ENCODE measurements at places on chromosomes 12 and 14. TPM values are rescaled to one million over a fixed set of nuclear protein-coding genes. Genes with fewer than 3 reads are reported as not detected.

Gene RNASE3
- not detected for total RNA-seq

Gene LMNTD1
- total RNA-seq, result not detected

Gene CACNA1C
- 0.07 TPM for total RNA-seq

Gene THAP2
- total RNA-seq, result 5.7 TPM

Gene NRDE2
- total RNA-seq, result 22.8 TPM

Gene MYG1
- 104 TPM for total RNA-seq

Gene ACSS3
- total RNA-seq, result not detected

Gene CATSPERB
- total RNA-seq, result 0.30 TPM

Gene REP15
- total RNA-seq, result 0.77 TPM

- DNase-seq, result no peak
Observed at GRCh38 chr14:55094292-55095157, 34.5 kb upstream of the LGALS3 start.

DNA sequence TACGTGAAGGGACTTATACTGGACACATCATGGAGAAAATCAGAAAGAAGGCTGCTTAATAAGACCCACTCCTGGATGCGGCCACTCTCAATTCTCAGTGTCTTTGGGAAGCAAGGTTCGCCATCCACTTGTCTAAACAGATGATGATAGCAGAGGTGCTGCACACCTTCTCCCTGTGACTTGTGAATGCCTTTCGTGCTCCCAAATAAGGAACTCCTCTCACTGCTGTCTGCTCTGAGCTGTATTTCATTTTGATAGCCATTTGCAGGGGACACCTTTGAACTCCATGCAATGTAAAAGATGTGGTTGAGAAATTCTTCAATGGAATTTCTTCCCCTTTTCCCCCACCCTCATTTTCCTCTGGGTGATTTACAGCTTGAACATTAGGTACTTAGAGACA is 11.6 kb downstream of the RMST start:
- DNase-seq, result no peak

- no peak for DNase-seq
Observed at GRCh38 chr12:40569626-40570179, 122.5 kb upstream of the CNTN1 start.

- no peak for DNase-seq
Observed at GRCh38 chr12:65430571-65431306, 152.3 kb downstream of the MSRB3 start.

- DNase-seq, result no peak
Observed at GRCh38 chr12:107435072-107435471, 250.5 kb upstream of the PWP1 start.

DNA sequence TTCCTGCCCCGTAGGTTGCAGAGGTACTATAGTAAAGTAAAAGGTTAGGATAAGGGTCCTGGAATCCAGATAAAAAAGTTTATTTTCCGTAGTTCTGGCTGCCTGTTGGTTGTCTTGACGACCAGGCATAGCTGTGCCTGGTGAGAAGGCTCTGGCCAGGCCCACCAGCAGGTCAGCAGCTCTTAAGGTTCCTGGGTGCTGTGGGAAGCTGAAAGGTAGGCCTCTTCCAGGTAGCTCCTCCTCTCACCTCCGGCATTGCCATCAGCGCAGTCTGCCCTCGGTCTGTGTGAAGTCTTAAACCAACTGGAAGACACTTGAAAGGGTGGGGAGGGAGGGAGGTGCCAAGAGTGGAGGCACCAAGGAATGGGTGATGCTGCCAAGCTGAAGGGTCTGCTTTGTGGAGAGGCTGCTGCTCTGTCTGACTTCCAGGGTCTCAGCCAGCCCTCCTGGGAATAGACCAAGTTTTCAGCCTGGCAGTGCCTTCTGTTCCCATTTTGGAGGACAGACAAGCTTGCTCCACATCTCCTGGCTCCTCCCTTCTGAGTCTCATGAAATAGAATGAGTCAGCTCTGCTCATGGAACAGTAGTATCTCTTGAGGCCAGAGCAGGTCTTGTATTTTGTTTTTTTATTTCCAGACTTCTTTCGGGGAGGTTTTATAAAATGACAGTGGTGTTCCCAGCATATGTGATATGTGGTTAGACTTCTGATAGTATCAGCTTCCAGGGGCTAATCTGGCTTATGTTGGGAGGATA is 5.2 kb upstream of the ACADS start:
- DNase-seq, result no peak

GRCh38 chr12:21144309-21144708 is 13.3 kb downstream of the SLCO1B1 start:
- no peak for DNase-seq

GRCh38 chr14:60648934-60649874 is at the start of gene SIX1:
SIX1 (minus strand) TSS chr14:60649477; CDS start chr14:60649189, 288 bp downstream.
- DNase-seq, result peak; percentile 80

DNA sequence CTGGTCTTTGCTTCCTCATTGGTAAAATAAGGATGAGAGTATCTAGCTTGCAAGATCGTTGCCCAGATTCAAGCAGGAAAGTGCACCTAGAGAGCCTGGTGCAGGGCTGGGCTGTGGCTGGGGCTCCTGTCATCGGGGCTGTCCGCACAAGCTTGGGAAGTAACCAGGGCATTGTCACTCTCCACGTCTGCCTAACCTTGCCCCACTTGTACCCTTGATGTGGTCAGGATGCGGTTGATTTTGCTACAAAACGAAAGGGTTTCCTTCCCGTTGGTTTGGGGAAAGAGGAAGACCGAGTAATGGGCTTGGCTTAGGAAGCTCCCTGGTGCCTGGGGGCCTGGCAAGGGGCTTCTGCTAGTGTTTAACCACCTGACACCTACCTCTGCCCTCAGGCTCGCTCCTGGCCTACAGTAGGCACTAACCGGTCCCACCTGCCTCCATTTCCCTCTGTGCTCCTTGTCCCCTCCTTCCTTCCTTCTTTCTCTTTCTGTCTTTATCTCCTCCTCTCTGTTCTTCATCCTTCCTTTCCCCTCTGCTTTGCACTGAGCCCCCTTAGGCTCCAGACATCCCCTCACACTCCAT is 21.8 kb downstream of the MVK start:
- peak; percentile 85 for DNase-seq

- DNase-seq, result peak; percentile 82
Observed at GRCh38 chr14:98210045-98210672, 1061.8 kb downstream of the BCL11B start.

- no peak for DNase-seq
Observed at GRCh38 chr12:21697904-21698630, 40.4 kb upstream of the LDHB start.

- no peak for DNase-seq
Observed at GRCh38 chr14:100698666-100699448, 27.8 kb upstream of the DLK1 start.

DNA sequence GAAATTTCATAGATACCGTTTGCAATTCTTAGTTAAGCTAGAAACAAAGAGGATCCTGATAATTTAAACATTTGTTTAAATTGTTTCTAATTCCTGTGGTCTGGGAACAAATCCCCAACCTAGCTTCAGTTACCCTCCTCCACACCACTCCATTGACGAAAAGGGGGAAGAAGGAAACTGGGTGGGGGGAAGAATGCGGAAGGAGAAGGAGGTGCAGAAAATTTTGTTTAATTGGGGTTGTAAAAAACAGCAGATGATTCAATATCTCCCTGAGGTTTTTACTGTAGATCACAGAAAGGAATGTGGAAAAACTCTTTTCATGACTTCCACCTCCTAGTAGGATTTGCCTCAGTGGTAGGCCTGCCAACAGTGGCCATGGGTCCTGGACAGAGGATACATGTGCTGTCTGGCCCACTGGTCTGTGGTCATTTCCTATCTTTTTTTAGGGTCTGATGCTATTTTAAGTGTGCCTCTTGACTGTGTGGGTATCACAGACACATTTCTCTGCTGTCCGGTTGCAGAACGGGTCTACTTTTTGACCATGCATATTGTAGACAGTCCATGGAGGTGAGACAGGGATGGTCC is 122.9 kb upstream of the PCED1B start:
- DNase-seq, result no peak

- DNase-seq, result peak; percentile 80
Observed at GRCh38 chr12:120006258-120006975, 17.4 kb downstream of the BICDL1 start.

GRCh38 chr14:22839159-22839779 is 2.9 kb downstream of the MMP14 start:
- no peak for DNase-seq

GRCh38 chr14:89179891-89180404 is 237.1 kb downstream of the FOXN3 start:
- no peak for DNase-seq

DNA sequence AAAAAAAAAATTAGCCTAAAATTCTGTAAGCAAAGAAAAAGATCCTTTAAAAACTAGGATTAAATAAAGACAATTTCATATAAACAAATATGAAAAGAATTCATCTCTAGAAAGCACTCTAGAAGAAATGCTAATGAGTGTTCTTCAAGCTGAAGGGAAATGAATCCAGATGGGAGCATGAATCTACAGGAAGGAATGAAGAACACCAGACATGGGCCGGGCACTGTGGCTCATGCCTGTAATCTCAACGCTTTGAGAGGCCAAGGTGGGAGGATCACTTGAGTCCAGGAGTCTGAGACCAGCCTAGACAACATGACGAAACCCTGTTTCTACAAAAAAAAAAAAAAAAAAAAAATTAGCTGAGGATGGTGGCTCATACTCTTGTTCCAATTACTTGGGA is 297.2 kb downstream of the FBXL14 start:
- DNase-seq, result no peak

- DNase-seq, result no peak
Observed at GRCh38 chr14:81401420-81402122, 1.4 kb upstream of the STON2 start.

- DNase-seq, result peak; percentile 63
Observed at GRCh38 chr12:56332512-56333196, 1.1 kb downstream of the PAN2 start.

DNA sequence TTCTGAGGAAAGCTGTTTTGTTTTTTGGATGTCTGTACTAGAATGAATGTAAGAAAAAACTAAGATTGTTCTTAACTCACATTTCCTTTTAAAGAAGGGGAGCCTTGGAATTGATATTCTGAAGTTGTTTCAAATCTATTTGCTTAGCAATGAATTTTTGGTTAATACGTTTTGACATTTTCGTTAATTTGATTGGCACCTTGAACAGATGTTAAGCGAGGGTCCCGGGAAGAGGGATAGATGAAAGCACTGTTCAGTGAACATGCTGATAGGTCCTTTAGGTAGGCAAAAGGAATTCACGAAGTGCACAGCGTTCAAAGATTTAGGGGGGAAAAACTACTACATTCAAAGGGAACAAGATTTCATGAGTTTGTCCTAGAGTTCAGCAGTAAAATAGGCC is 1.7 kb downstream of the SLC39A9 start:
- no peak for DNase-seq

DNA sequence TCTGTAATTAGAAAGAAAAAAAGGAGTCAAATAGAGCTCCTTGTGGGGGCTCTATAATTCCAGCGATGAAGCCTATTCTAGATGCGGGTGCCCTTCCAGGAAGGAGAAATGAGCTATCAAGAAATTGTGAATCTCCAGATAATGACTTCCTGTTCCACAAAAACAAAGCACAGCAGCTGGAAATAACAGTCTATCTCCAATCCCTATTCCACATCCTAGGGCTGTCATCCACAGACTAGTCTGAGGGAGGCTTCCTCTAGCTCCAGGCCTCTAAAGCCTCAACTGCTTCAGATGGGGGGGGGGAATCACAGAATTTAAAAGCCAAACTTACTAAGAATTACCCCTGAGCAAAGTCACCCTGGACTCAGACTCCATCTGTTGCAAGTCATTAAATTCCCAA is 77.4 kb upstream of the GTF2A1 start:
- no peak for DNase-seq

- DNase-seq, result no peak
Observed at GRCh38 chr12:105256011-105256410, 20.0 kb upstream of the APPL2 start.

DNA sequence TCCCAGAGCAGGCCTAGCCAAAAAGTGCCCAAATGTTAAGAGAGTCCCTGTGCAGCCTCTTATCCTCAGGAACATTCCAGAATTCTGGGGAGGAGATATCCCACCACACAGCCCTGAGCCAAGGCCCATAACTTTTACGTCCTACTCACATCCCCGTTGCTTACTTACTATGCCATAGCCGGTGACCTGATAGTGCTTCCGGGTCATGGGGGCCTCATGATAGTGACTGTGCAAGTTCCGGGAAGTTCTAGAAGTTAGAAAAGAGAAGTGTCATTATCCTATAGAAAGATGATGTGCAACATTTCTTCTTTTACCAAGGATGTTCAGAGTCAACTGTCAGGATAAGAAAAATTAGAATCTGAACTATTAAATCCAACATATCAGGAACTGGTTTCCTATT is 15.6 kb upstream of the NGB start:
- DNase-seq, result no peak

DNA sequence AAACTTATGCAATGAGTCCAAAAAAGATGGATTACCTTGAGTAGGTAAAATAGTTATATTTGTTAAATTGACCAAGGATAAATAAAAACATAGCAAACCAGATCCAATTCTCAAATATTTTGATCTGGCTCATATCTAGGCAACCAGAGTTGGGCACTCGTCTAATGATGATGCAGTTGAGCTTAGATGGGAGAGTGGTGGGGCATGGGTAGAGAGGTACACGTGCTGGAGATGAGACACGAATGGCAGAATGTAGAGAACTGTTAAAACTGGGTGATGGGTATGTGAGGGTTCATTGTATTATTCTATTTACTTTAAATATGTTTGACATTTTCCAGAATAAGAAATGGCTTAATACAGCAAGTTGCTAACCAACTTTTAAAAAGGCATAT is 7.6 kb upstream of the RNF34 start:
- no peak for DNase-seq

- no peak for DNase-seq
Observed at GRCh38 chr12:16573398-16574077, 32.4 kb downstream of the LMO3 start.

DNA sequence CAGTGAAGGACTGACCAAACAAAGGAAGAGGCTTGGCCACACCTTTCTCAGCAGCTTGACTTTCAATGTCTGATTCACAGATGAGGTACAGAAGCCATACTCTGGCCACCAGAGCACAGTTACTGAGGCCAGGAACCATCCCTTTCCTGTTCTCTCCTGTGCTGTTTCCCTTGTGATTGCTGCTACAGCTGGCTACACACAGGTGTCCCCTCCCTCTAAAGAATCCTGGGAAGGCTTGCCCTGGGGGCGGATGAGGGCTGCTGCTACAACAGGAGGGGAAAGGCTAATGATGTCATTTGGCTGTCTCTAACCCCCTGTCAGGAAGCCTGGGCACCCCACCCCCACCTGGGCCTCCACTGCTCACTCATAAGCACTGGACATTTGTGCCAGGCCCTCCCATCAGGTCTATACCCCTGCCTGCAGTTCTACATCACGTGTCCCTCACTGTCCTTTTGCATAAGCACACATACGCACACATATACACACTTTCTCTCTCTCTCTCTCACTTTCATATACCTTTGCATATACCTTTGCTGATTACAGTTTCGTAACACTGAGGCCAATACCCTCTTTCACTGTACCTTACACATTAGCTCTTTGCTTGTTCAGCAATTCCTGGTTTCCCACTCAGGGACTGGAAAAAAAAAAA is 41.4 kb downstream of the PRPF40B start:
- no peak for DNase-seq

- DNase-seq, result no peak
Observed at GRCh38 chr14:104203071-104203425, 64.7 kb downstream of the KIF26A start.

DNA sequence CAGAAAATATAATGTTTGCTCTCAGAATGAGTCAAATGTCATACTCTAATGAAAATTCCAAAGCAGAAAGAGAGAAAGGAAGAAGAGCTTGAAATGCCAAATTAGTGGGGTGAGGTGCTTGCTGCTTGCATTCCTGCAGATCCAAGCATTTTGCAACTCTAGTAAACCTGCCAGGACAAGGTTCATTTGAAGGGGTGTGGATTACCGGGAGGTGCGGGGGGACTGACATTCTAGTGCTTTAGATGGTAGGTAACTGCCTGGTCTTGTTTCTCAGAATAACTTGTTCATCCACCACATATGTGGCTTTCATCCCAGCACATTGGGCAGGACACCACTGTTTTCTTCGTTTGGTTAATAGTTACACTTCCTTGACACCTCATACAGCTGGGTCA is 144.4 kb downstream of the AKAP6 start:
- no peak for DNase-seq

Measured in activated CD4-positive, alpha-beta T cell treated with anti-CD3 and anti-CD28 coated beads, Interleukin-2, amount 10 ng/mL, durations not matched to agents 24 days and 14 days (primary cell).